ENCODE measurements at places on chromosomes 4 and X.
A peak's percentile ranks its signal among the peaks of the same experiment; 100 is the strongest.

DNA sequence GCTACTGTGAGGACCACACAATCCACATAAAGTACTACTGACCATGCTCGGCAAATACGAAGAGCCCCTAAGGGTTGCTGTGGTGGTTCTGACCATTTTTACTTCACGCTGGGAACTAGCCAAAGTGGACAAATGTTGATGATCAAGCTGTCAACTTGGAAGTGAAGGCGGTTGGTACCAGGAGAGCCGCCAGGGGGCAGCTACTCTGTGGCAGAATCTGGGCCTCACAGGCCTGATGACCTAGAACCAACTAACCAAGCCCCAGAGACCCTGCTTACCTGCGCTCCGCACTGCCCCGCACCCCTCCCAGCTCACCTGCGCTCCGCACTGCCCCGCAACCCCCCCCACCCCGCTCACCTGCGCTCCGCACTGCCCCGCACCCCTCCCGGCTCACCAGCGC, 5.6 kb downstream of the GAK start:
- DNase-seq = no peak

DNA sequence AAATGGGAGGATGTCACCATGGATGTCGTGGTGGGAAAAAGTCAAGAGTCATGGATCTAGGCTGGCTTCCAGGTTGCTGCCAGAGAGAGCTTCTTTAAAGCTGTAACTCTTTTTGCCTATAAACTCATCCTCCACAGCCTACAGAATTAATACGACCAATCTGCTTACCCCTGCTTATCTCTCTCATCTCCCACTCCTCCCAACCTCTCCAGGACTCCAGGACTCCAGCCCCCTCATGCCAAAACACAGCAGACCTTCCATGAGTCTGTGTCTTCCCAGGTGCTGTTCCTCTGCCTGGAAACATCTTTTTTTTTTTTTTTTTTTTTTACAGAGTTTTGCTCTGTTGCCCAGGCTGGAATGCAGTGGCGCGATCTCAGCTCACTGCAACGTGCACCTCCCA, 15.3 kb upstream of the SLC10A4 start:
- DNase-seq = no peak

- DNase-seq = no peak
Observed at GRCh38 chr4:189305500-189305899, 635.2 kb upstream of the FRG1 start.

- no peak for DNase-seq
Observed at GRCh38 chrX:107227780-107228485, 21.5 kb downstream of the DNAAF6 start.

- peak; percentile 82 for DNase-seq
Observed at GRCh38 chr4:74109870-74110605, 11.0 kb upstream of the CXCL2 start.

DNA sequence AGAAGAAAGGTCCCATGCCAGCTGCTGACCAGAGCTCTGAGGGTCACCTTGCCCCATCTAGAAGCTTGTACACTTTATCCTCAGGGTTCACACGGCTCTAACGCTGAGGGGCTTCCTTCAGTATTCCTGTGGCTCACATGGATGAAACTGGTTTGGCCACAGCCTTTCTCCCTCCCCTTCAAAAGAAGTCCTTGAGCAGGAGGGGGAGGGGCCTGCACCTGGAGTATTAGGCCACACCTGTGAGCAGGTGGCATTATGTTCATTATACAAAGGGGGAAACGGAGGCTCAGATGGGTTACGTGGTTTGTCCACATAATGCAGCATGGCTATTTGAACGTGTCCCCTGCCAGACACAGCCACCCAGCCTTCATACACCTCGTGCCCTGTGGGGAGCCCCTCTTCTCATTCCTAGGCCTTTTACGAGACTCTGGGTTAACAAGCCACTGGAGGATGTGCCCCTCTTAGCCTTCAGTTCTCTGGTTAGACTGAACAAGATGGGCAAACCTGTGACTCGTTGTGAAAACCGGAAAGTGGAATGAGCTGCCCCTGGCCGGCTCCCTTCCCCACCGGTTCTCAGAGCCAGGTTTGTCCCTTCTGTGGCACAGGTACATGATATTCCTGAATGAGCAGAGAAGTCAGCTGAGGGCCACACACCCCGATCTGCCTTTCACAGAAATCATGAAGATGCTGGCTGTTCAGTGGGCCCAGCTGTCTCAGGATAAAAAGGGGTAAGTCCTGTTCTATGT, 27.2 kb upstream of the JAKMIP1 start:
- no peak for DNase-seq

DNA sequence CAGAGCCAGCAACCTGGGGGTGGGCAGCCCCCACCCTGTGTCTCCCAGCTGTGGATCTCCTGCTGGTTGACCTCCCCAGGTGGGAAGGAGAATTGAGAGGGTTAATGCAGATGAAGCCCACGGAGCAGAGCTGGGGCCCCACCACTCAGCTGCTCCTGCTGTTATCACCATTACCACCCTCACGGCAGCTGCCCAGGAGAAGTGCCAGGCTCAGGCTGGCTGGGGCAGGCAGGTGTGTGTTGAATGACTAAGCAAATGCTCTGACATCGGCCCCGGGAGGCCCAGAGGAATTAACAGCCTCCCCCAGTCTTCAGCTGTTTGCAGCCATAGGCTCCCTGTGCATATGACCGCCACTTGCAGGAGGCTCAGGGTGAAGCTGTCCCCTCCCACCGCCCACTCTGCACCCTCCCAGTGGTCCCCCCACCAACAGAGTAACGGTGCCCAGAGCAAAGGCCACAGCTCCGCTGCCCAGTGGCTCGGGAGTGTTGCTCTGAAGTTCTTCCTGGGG, 133.8 kb downstream of the CPZ start:
- DNase-seq = no peak

GRCh38 chr4:177123811-177124210, 185.9 kb upstream of the NEIL3 start:
- DNase-seq = no peak
